ENCODE measurements at places on chromosomes 5 and 9. TPM values are rescaled to one million over a fixed set of nuclear protein-coding genes. Genes with fewer than 3 reads are reported as not detected.

MLANA gene
- not detected for total RNA-seq

CHSY3 gene
- 0.91 TPM for total RNA-seq

NME5 gene
- total RNA-seq, result 8.4 TPM

WNK2 gene
- total RNA-seq, result 34.3 TPM

SV2C gene
- 0.66 TPM for total RNA-seq

GABBR2 gene
- total RNA-seq, result 0.84 TPM

PCSK5 gene
- total RNA-seq, result 2.7 TPM

GKAP1 gene
- total RNA-seq, result 12.1 TPM

LYRM7 gene
- 13.6 TPM for total RNA-seq

TAF11L13 gene
- total RNA-seq, result not detected

TMC1 gene
- total RNA-seq, result 0.33 TPM

LCN12 gene
- 0.50 TPM for total RNA-seq

SPATA6L gene
- total RNA-seq, result 0.44 TPM

SLC6A3 gene
- total RNA-seq, result 0.16 TPM

HACD4 gene
- 0.75 TPM for total RNA-seq

CDH9 gene
- 0.14 TPM for total RNA-seq

LSM11 gene
- total RNA-seq, result 11.3 TPM

CERT1 gene
- total RNA-seq, result 25.5 TPM

ECSCR gene
- total RNA-seq, result not detected

FNIP1 gene
- total RNA-seq, result 24.9 TPM

IGFBPL1 gene
- 63.8 TPM for total RNA-seq

CDKN2B gene
- not detected for total RNA-seq

COQ4 gene
- total RNA-seq, result 51.0 TPM

SLCO4C1 gene
- 3.9 TPM for total RNA-seq

KDM4C gene
- total RNA-seq, result 11.2 TPM

SPATA31C1 gene
- total RNA-seq, result 1.4 TPM

PTGER4 gene
- not detected for total RNA-seq

CCNJL gene
- 29.7 TPM for total RNA-seq

CLIC3 gene
- not detected for total RNA-seq

SPAAR gene
- total RNA-seq, result not detected

AK8 gene
- total RNA-seq, result 1.3 TPM
